ENCODE measurements at places on chromosomes 6 and 20.
A peak's percentile ranks its signal among the peaks of the same experiment; 100 is the strongest.

GRCh38 chr6:118589186-118589585 lies 41.1 kb downstream of the PLN start:
- no peak for DNase-seq

GRCh38 chr6:33117811-33118277 lies 42.1 kb downstream of the HLA-DPB1 start:
- no peak for DNase-seq

DNA sequence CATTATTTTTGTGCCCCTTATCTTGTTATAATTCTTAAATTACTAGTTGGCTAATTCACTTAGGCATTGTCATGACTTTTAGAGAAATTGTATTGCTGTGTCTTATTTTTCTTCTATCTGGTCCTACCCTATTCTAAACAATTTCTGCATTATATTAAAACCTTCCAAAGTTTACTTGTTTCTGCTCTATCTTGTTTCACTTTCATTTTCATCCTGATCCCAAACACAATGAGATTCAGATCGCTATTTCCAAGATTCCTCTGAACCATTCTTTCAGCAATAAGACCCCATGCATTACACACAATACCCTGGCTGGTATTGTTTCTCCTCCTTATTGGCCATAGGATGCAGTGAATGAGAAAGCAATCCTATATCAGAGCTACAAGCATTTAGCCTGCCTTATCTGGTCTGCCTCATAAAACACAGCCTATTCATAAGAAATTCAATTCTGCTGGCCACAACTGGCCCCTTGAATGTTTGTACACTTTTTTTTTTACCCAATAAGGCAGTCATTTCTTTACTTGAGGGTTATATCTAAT lies 69.9 kb upstream of the POU3F2 start:
- no peak for DNase-seq

- DNase-seq: peak; percentile 71
Observed at GRCh38 chr6:35731736-35732532, 4.9 kb upstream of the ARMC12 start.

GRCh38 chr20:59441860-59442810 lies 141.7 kb downstream of the EDN3 start:
- no peak for DNase-seq

- DNase-seq: peak; percentile 81
Observed at GRCh38 chr6:113182370-113183141, 674.6 kb upstream of the MARCKS start.

DNA sequence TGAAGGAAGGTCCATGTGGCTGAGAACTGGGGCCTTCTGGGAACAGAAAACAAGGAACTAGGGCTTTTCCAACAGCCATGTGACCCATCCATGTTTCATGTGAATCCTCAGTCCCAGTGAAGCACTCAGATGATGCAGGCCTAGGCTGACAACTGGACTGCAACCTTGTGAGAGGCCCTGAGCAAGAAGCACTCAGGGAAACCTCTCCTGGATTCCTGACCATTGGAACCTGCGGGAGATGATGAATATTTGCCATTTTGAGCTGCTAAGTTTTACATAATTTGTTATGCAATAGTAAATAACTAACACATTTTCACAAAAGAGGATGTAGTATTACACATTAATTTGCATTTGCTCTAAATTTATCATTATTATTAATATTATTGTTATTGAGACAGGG lies 38.4 kb upstream of the HLA-G start:
- DNase-seq: no peak

DNA sequence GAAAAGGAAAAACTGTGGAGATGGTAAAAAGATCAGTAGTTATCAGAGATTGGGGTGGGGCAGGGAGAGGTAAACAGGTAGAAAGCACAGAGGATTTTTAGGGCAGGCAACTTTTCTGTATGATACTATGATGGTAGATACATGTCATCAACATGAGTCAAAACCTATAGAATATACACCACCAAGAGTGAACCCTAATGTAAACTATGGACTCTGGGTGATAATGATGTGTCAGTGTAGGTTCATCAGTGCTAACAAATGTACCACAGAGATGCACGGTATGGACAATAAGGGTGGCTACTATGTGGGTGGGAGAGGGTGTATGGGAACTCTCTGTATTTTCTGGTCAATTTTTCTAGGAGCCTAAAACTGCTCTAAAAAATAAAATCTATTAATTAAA lies 18.5 kb downstream of the PACSIN1 start:
- DNase-seq: no peak

- no peak for DNase-seq
Observed at GRCh38 chr20:23397961-23398360, 23.3 kb downstream of the NAPB start.
